ENCODE measurements at places on chromosomes 6 and 20.

DNA sequence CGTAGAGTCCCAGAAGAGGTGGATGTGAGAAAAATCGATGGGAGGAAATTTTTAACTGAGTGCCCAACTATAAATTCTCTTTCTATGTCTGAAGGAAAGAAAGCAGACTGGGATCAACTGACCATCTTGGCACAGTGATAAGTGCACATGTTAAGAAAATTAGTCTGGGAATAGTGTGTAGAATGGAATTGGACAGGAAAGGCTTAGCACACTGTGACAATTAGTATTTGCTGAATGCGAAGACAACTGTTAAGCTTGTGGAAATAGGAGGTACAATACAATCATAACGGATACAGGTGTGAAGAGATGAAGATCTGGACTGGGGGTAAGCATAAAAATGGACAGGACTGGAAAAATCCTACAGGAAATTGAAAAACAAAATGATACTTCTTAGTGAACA is 114.3 kb downstream of the FAM50B start:
- DNase-seq, result no peak

DNA sequence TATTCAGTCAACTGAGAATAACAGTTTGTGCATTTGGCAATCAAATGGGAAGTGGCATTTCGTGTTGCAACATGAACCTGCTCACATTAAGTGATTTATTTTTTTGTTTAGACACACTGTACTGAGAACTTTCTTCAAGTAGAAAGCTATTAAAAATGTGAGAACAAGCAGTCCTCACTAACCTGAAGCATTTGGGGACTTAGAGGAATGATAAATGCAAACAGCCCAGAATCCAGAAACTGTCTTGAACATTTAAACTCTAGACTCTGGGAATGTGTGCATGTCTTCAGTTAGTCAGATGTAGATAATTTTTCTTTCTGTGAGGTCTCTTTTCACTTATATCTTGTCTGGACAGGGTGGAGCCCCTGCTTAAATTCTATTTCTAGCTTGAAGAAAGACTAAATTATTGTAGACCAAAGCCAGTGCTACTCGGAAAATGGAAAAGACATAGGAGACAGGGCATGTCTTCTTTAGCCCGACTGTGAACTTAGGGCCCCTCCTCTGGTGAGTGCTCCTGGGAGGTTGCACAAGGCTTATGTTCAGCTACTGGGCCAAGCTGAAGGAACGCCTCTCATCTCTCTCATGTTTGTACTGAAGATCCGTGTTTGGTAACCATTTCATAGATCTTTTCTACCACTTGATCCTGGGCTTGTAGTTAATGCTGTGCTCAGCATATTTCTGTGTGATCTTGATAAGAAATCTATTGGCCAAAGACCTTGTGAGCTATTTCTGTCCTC is 70.1 kb downstream of the SLX4IP start:
- DNase-seq, result no peak

DNA sequence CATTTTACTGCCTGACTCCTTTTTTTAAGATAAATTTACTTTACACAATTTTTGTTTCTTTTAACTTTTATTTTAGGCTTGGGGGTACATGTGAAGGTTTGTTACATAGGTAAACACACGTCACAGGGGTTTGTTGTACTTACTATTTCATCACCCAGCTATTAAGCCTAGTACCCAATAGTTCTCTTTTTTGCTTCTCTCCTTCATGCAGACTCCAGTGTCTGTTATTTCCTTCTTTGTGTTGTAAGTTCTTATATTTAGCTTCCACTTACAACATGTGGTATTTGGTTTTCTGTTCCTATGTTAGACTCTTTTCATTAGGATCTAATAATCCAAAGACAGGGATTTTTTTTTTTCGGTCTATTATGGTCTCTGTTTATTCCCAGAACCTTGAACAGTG is 83.5 kb upstream of the CCN6 start:
- no peak for DNase-seq

DNA sequence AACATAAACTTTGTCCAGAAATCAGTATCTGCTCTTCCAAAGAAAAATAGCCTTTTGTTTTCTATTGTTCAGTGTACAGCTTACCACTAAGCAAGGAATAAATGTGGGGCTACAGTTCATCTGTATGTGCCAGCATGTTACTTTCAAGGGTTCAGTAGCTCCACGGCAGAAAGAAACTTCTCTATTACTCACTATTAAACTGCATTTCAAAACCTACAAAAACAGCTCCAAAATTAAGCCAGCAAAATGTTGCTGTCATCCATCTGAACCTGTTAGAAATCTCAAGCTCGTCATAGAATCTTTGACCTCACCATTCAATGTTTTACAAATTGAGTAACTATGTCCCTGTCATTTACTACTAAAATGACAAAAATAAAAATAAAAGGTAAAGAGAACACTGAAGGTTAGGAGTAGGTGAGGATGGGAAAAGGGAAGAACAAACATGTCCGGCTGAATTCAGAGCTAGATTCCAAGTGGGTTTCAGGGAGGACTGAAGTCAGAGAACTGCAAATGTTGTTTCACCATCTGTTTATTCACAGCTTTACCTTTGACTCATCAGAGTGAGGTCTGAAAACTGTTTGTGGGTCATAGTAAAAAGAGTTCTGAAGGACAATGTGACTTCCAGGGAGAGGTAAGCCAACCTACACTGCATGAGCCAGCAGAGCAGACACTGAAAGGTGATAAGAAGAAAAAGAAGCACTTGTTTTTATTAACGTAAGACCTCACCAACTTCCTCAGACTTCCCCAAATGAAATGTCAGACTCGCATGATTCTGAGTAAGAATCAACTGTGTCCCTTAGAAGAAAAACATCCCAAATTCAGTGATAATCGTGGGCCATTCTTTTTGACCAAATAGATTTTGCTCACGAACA is 62.0 kb downstream of the ATXN1 start:
- DNase-seq, result peak; percentile 72

- DNase-seq, result no peak
These were observed 74.2 kb upstream of the QKI start for GRCh38 chr6:163340201-163340887.

DNA sequence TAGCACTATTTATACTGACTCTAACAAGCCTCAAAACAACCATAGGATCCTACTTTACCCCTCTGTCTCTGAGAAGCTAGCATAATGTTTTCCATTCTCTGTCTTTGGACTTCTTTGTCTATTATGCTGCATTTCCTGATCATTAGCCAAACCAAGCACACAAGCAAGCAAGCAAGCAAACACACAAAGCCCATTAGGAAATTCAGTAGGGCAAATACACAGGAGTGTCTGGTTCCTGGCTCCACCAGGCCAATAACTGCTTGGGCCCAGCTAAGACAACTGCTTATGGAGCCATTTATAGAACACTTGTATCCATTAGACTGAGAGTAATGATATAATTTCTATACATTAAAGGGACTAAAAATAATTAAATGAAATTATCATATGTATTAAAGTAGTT is 952.9 kb upstream of the EPHA7 start:
- peak; percentile 64 for DNase-seq

DNA sequence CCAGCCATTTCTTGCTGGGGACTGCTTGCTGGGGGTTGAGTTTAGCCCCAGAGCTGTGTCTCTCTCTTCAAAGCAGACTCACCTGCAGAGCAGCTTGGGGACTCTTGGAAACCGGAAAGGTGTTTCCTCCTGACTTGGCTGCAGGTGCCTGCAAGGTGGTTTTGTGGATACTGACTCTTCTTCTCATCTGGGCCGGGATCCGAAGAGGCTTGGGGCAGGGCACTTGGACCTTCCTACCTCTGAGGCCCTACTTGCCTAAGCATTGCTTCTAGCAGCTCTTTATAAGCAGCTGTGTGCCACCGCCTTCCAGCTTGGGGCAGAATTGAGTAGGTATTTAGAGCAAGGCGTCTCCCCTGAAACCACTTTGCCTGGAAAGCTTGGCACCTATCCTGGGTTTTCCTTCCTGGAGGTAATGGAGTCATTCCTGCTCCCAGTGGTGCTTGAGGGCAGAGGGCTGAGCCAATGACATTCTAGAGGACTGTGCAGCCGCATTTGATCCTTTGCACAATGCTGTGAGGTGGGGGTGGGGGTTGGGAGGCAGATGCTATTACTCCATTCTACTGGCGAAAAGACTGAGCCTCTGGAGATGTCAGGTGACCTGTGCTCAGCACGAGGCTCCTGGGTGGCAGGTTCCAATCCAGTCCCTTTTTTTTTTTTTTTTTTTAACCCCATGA is 3.4 kb upstream of the CTSZ start:
- peak; percentile 25 for DNase-seq

DNA sequence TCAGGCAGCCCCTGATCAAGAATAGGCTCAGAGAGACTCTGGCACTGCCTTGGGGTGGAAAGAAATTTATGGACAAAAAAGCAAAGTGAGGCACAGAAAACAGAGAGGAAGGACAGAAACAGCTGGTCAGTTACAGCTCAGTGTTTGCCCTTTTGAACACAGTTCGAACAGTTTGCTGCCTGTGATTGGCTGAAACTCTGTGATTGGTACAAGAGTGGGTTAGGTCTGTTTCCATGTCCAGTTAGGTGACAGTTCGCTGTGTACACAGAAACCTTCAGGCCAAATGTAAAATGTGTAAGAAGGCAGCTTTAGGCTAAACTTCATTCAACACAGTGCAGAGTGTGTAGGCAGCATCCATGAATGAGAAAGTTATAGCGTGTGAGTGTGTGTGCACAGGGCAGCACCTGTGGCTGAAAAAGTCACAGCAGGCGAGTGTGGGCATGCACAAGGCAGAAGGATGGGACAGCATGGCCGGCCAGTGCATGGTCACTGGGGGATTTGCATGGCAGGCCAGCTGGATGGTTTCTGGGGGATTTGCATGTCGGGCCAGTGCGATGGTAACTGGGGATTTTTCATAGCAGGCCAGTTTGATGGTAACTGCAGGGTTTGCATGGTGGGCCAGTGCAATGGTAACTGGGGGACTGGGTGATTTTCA is 75.4 kb upstream of the FRMD1 start:
- no peak for DNase-seq
